Left renal cortex interstitium (tissue), 4 donors: ENCODE measurements at places on chromosomes 1 and 21.

DNA sequence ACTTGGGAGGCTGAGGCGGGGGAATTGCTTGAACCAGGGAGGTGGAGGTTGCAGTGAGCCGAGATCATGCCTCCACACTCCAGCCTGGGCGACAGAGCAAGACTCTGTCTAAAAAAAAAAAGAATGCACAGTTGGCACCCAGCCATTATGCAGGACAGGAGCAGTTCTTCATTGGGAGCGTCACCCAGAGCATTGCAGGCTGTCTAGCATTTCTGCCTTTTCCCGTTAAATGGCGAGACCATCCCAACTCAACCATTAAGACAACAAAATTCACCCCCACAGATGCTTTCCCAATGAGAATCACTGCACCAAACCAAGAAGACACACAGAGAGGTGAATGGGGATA lies 105.8 kb downstream of the EDEM3 start:
- no peak for DNase-seq

GRCh38 chr1:37567023-37567422 lies 10.3 kb downstream of the DNALI1 start:
- no peak for DNase-seq

DNA sequence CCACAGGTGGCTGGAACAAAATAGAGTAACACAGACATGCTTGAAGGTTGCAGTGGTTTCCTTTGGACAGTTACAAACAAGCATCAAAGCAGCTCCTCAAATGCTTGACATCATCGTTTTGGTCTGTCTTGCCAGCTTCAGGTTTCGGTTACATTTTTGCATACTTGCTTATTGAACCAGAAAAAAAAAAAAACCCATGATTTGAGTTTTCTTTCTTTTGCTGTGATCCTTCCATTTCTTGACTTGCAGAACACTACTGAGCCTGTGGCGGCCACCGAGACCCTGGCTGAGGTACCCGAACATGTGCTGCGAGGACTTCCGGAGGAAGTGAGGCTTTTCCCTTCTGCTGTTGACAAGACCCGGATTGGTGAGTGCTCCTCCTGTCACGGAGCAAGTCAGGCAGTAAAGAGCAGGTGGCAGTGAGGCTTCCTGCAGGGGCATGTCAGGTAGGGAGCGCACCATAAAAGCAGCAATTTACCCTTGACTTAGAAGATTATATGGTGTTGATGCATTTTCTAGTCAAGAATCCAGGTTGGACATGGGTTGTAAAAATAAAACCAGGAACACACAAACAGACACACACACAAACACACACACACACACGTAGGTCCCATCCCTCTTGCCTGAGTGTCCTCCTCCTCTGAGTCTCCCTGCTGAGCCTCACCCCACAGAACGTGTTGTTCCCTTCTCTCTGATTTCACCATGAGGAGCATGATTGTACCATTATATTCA lies 30.9 kb downstream of the PRDM2 start:
- no peak for DNase-seq

DNA sequence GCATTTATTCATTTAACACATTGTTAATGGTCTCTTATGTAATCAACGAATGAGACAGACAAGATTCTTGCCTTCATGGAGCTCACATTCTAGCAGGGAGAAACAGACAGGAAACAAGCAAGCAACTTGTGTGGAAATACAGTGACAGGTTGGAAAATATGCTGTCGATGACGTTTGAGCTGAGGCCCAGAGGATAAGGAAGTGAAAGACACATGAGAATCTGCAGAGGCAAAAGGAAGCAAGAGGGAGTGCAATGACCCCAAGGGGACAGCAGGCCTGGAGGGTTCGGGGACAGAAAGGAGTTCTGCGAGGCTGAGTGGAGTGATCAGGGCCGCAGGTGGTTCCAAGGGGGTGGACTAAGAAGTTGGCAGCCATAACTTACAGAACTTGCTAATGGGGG lies 60.6 kb upstream of the AKT3 start:
- no peak for DNase-seq

- DNase-seq = no peak
Observed at GRCh38 chr1:234659538-234659937, 49.6 kb upstream of the IRF2BP2 start.

DNA sequence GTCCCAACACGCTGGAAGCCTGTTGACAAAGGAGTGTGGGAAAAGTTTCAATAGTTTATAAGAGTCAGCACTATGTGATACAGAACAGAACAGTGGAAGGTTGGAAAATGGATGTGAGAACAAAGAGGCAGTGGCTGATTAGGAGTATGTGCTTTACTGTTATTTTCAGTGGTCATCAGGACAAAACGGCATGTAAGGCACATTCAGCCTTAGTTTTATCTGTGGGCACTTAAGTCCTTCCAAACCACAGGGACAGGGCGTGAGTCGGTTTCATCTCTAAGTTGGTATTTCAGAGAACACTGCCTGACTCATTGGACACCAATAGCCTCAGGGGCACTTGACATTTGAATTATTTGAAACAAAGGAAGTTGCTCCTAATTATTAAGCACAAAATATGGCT lies 306.9 kb downstream of the ASTN1 start:
- DNase-seq = no peak

DNA sequence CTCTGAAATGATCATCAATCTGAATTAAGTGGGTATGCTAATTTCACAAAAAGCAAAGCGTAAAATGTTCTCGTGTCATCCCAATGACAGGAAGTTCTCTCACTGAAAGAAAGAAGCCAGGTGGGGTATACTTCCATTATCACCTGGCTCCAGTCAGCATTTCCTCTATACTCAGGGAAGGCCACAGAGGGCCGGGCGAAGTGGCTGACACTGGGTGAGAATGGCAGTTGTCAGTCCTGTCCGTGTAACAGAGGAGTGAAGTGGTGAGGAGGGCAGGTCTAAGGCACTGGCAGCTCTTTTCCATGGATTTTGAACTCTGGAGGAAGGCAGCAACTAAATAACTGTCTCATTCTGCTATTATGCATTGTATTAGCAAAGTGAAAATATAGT lies 60.4 kb downstream of the CAPN2 start:
- no peak for DNase-seq

DNA sequence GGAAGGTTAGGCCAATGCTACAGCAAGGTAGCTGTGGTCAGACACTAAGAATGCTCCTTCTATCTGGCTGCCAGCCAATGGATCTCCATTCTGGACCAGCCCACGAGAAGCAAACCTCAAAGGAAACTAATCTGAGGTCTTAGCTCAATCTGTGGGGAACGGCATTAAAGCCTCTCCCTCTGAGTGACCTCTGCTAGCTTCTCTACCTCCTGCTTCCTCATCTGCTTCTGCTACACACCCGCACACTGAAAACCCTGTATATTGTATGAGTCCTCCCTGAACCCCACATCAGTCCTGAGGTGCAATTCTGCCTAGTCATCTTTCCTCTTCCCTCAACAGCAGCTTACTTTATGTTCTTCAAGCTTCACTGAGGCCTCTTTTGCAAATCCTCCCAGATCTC lies 6.9 kb upstream of the GALE start:
- no peak for DNase-seq

DNA sequence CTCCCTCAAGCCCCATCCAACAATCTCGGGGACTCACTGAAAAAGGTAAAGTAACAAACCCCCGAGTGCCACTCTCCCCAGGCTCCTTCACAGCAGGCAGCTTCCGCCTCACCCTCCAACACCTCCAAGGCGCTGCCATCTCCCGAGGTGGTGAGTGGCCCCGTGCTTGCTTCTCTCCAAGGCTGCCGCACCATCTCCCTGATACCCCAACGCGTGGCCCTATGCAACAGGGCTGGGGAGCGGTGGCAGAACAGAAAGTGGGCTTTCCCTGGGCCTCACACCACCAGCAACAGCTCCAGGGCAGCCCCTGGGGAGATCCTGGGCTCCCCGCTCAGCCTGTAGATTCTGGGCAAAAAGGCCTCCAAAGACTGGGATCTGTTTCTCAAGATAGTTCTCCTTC lies 105.1 kb downstream of the RAVER2 start:
- DNase-seq = no peak

DNA sequence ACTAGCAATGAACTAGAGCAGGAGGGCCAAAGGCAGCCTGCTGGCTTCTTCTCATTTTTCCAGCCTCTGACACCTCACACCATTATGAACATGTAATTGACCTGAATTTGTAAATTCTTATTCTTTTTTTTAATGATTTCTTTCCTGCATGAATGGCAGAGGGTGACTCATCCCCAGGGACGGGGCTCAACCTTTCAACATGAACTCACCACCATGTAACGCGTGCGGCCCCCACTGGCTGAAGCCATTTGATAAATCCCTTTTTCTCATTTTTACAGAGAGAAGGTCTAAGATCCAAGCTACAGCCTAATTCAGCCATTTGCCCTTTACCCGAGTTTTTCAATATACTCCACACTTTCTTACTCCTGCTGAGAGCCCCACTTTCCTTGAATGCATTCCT lies 9.3 kb upstream of the ETS2 start:
- DNase-seq = no peak

DNA sequence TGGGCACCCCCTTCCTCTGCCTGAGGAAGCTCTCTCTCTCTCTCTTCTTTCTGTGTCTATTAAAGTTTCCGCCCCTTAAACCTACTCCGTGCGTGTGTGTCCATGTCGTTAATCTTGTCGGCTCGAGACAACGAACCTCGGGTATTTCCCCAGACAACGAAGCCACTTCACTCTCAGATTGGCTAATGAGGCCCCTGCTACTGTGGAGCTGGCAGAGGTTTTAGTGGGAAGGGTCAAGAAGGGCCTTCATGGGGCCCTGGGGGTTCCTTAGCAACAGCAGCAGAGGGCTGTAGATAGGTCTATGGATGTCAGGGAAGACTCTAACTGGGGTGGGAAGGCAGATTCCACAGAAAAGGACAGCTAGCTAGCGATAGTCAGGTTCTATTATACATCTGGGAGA lies 239.8 kb upstream of the RAB4A start:
- no peak for DNase-seq

- no peak for DNase-seq
Observed at GRCh38 chr1:241702442-241703373, 50.6 kb downstream of the WDR64 start.

DNA sequence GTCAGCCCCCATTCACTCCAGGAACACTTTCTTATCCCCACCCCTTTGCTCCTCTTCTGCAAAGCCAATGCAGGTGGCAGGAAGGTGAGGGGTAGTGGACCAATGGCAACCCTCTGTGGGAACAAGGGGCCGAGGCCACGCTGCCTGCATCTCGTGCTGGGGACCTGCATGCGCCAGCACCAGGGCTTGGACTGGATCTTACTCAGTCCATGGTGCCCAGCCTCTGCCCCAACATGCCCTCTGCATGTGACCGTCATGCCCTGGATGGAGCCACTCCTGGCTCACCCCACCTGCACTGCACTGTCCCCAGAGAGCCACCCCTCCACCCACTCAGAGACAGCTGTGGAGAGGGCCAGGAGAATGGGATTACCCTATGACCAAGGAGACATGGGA lies 22.2 kb downstream of the CITED4 start:
- no peak for DNase-seq

DNA sequence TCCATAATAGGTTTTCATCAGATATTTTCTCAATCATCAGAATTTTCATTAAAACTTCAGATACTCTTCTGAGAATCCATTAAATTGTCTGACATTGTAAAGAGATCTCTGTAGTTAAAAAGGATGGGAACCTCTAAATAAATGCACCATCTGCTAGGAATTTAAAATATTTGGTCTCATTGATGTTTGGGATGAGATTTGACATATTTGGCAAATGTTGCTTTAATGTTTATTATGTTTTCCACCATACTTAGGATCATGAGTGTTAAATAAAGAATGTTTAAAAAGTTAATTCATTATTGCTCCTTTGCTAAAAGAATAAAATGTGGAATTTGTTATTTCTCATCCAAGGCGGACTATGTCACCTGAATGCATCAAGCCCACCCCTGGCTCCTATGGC lies 85.5 kb upstream of the VANGL1 start:
- DNase-seq = no peak

DNA sequence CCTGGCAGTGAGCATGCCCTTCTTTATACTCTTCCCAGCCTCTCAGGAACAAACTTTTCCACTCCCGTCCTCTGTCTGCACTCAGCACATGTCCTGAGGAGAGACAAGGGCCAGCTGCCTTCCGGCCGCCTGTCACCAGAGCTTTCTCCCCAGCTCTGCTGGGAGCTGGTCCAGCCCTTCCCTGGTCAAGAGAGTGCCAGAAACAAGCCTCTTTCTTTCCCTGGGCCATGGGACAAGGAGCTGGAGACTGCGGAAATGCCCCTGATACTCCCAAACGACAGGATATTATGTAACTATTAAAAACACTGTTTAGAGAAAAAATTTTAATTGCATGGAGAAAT lies 10.4 kb downstream of the LAMB3 start:
- DNase-seq = peak; percentile 23

- DNase-seq = no peak
Observed at GRCh38 chr1:227136210-227136820, 182.0 kb downstream of the CDC42BPA start.

DNA sequence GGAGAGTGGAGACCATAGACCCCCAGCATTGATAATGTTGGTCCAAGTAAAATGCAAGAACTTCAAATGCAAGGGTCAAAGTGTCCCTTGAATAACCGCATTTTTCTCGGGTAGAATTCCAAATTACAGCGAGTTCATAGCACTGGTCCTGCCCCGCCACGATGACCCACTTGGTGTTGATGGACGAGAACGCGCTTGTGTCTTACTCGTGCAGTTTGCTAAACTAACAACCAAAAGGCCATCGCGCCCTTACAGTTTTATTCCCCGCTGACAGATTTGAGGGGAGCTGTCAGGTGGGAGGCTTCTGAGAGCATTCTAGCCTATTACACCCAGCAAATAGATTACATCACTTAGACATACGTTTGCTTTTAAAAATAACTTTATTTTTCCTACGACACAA lies 17.3 kb upstream of the TSPEAR start:
- no peak for DNase-seq

GRCh38 chr1:220895412-220895946 lies 16.2 kb downstream of the HLX start:
- no peak for DNase-seq

- no peak for DNase-seq
Observed at GRCh38 chr1:30637183-30637980, 86.0 kb downstream of the MATN1 start.

- DNase-seq = no peak
Observed at GRCh38 chr1:46639547-46639946, 22.9 kb upstream of the MOB3C start.

DNA sequence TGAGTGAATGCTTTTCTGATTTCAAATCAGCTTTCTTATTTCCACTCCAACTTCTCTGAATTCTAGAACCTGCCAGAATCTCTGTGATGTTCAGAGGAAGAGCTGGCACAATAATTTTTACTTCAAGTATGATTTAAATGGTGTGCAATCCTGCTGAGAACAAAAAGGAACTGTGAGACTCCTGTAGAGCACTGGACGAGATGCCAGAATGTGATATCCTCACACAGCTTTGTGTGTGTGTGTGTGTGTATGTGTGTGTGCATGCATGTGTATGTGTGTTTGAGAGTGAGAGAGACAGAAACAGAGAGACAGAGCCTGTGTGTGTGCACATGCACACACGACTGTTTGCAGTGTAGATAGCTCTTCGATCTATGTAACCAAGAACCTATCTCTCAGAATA lies 713.6 kb upstream of the ZP4 start:
- no peak for DNase-seq

GRCh38 chr1:13228343-13228781 lies 2.4 kb upstream of the PRAMEF18 start:
- no peak for DNase-seq

- DNase-seq = no peak
Observed at GRCh38 chr21:45863751-45864150, 117.8 kb upstream of the COL6A1 start.

GRCh38 chr1:205804605-205805004 lies 8.4 kb downstream of the SLC41A1 start:
- DNase-seq = no peak

GRCh38 chr1:212975111-212975918 lies 25.0 kb downstream of the VASH2 start:
- no peak for DNase-seq
